ENCODE measurements at places on chromosomes 1 and 21.

GRCh38 chr1:210076620-210077019 is 138.6 kb downstream of the SYT14 start:
- DNase-seq, result no peak

- DNase-seq, result no peak
Observed at GRCh38 chr21:16870103-16870502, 642.7 kb upstream of the CXADR start.

DNA sequence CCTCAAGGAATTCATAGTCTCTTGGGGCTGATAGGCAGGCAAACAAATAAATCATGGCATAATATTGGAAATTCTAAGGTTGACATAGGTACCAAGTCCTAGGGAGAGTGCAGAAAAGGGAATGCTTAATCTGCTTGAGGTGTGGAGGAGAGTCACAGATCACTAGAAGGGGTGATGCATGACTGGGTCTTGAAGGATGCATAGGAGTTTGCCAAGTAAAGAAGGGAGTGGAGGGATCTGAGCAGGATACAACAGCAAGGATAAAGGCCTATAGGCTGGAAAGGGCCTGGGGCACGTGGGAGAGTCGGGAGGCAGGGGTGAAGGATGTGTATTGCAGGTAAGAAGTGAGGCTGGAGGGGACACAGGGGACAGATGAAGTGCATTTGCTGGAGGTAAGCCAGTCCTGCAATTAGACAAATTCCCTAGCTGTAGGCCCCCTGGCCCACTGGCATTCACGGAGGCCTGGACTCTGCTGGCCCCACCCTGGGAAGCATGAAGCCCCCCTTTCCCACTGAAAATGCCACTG is 15.9 kb downstream of the IGSF21 start:
- DNase-seq, result no peak

- DNase-seq, result no peak
Observed at GRCh38 chr21:32320726-32321125, 22.1 kb downstream of the MRAP start.

- DNase-seq, result no peak
Observed at GRCh38 chr1:32448773-32449456, 16.0 kb upstream of the ZBTB8B start.

GRCh38 chr1:222126052-222126451 is 384.2 kb upstream of the DUSP10 start:
- DNase-seq, result no peak

DNA sequence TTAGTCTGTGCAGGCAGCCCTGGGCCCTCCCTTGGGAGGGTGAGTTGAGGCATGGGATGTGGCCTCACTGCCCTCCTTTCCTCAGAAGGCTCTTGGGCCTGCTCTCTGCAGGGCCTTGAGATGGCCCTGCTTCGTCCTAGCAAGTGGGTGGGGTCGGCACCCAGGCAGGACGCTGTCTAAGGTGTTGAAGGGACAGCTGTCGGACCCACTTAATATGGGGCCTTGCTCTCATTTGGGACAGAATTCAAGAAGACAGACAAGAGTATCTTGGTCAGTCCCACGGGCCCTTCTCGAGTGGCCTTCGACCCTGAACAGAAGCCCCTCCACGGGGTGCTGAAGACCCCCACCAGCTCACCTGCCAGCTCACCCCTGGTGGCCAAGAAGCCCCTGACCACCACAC is 26.0 kb upstream of the PDXK start:
- no peak for DNase-seq

DNA sequence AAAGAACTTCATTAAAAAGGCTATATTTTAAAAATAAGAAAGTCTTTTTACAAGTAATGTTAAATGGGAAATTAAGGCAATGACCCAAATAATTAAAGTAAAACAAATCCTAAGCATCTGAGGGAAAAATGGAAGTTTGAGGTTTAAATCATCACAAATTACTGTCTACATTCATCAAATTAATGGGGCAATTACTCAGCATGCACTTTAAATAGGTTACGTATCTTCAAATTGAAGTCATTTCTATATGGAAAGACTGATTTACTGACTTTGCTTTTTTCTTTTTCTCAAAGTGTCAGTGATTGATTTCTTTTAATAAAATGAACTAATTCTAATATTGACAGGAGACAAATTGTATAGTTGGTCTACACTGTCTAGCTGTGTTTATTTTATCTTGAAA is 1452.3 kb downstream of the NCAM2 start:
- DNase-seq, result no peak

GRCh38 chr1:54475357-54475881 is 69.2 kb upstream of the SSBP3 start:
- DNase-seq, result no peak

DNA sequence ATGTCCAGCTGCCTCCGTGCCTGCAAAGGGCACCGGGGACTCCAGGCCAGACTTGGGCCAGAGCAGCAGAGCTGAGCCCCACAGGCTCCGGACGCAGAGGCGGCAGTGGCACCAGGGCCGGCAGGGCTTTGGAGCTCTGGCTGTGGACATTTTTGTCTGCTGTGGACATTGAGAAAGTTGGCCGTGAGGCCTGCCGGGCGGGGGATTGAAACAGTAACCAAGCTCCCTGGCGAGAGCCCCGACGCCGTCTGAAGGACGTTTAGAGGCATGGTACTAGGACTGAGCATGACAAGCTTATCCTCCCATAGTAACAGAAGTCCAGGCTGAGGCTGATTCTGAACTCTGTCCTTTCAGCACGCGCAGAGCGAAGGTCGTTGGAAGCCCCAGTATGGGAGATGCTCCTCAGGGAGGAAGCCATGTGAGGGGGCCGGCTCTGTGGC is 323.8 kb downstream of the AMY1C start:
- DNase-seq, result no peak

- no peak for DNase-seq
Observed at GRCh38 chr21:44875316-44875700, 1.8 kb upstream of the PTTG1IP start.
